Stimulated activated CD8-positive, alpha-beta memory T cell treated with anti-CD3 and anti-CD28 coated beads, Interleukin-2, amount 100 ng/mL, for 48 hours (primary cell): ENCODE measurements at places on chromosomes 11 and 22.

- no peak for DNase-seq
Measured at GRCh38 chr11:134333312-134333711, 1.5 kb downstream of the GLB1L2 start.

GRCh38 chr11:41716862-41717261, 257.4 kb upstream of the LRRC4C start:
- DNase-seq = no peak

GRCh38 chr11:133149698-133150097, 382.6 kb downstream of the OPCML start:
- DNase-seq = no peak

GRCh38 chr22:29668673-29669072, 51.1 kb upstream of the CABP7 start:
- no peak for DNase-seq

DNA sequence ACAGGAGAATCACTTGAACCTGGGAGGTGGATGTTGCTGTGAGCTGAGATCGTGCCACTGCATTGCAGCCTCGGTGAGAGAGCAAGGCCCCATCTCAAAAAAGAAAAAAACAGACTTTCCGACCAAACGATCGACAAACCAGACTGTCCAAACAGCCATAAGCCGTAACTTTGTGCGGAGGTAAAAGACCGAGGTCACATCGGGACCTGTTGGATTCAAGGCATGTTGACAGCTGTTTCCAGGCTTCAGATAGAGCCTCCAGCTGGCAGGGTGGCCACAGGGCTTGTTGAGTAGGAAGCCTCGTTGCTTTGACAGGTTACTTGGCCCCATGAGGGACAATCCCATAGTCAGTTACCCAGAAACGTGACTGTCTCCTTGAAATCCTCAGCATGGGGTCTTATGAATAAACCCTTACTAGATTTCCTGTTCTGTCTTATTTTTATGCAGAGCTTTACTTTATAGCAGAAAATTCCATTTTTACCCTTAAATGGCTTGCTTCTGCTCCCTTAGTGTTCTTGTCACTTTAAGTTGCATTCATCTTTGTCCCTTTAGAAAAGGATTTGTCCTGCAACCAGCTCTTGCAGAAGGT, 22.3 kb downstream of the PPARA start:
- DNase-seq = no peak
